ENCODE measurements at places on chromosomes 5 and 9. TPM values are rescaled to one million over a fixed set of nuclear protein-coding genes. Genes with fewer than 3 reads are reported as not detected.

DNA sequence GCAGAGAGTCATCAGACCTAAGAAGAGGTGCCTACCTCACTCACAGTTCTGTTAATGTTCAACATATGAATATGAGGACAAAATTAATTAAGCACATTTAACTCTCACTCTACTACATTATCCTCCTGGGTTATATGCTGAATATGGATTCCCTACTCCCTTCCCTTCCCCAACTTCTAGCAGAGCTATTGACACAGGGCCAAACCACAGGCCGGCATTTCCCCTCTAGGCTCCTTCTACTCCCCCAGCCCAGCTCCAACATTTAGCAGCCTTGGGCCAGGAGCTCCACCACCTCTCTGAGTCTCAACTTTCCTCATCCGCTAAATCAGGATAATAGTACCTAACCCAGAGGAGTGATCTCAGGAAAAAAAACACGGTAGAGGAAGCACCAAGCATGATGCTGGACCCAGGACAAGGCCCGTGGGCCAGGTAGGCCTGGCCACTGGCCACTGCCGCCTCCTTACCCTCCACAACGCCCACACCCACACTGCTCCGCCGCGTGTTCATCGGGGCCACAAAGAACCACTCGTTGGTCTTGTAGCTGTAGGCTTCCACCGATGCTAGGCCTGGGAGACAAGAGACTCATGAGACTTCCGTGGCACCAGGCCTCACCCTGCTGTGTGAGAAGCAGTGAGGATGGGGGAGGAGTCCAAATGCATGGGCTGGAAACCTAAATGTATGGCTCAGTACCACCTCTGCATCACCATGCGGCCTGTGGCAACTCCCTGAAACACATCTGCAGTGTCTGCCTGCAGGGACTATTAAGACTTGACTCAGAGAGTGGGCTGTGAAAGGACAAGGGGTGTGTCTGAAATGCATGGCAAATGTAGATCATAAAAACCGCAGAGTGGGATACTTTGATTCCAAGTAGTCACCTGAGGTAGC lies 98.8 kb downstream of the KLHL3 start:
- no peaks in the 10 kb centered on the region for H3K27me3 ChIP-seq
- H3K4me1 ChIP-seq, result no peaks in the 10 kb centered on the region
- H3K4me3 ChIP-seq, result no peak overlapping the region
- no peak for DNase-seq
- H3K36me3 ChIP-seq, result no peaks in the 10 kb centered on the region

- H3K27me3 ChIP-seq, result no peaks in the 10 kb centered on the region
- no peaks in the 10 kb centered on the region for H3K4me1 ChIP-seq
- H3K4me3 ChIP-seq, result no peak overlapping the region
These were observed 841.9 kb upstream of the ACO1 start for GRCh38 chr9:31542384-31543055.

DNA sequence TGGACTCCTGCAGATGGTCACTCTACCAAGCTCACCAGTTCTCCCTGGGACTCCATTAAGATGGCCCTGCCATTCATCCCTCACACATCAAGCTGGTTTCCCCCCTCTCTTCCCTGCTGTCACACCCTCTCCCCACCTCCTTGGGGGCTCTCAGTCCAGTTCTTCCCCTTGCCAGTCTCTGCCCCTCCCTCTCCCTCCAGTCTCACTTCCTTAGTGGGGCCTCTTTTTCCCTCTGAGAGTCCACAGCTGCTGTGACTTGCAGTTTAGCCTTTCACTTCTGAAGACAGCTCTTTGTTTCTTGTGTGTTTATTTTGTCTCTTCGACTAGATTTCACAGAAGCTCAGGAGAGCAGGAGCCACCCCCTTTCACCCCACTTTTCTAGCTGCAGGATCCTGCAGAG lies 10.5 kb downstream of the DOCK2 start:
- no peak overlapping the region for H3K4me3 ChIP-seq
- H3K27ac ChIP-seq, result no peak overlapping the region
- H3K36me3 ChIP-seq, result no peaks in the 10 kb centered on the region
- H3K27me3 ChIP-seq, result no peaks in the 10 kb centered on the region

DNA sequence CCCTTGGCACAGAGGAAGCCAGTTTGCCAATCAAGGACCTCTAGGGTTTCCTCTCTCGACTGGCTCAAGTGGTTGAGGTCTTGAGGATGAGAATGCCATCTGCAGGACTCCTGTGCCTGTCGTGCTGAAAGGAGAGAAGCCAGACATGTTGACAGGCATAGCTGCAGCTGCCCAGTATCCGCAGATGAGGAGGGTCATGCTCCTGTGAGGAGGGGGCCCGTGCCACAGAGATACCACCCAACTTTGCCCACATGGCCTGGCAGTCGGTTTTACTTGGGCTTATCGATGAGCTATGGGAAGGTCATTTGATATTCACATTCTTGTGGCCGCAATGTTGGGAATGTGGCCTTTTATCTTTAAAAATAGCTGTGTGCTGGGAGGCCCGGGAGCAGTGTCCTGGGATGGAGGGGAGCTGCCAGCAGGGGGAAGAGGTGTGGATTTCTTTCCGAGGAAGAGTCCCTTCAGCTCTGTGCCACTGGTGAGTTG lies 17.4 kb downstream of the FRMPD1 start:
- H3K27me3 ChIP-seq, result no peaks in the 10 kb centered on the region
- no peak overlapping the region for H3K4me3 ChIP-seq
- H3K4me1 ChIP-seq, result no peaks in the 10 kb centered on the region
- no peak for DNase-seq
- no peaks in the 10 kb centered on the region for H3K36me3 ChIP-seq

GRCh38 chr5:67248703-67249589 lies 52.3 kb upstream of the CD180 start:
- H3K4me1 ChIP-seq, result no peaks in the 10 kb centered on the region
- H3K27me3 ChIP-seq, result no peaks in the 10 kb centered on the region
- H3K4me3 ChIP-seq, result no peak overlapping the region
- no peak for DNase-seq
- no peaks in the 10 kb centered on the region for H3K36me3 ChIP-seq
- no peak overlapping the region for H3K27ac ChIP-seq

DNA sequence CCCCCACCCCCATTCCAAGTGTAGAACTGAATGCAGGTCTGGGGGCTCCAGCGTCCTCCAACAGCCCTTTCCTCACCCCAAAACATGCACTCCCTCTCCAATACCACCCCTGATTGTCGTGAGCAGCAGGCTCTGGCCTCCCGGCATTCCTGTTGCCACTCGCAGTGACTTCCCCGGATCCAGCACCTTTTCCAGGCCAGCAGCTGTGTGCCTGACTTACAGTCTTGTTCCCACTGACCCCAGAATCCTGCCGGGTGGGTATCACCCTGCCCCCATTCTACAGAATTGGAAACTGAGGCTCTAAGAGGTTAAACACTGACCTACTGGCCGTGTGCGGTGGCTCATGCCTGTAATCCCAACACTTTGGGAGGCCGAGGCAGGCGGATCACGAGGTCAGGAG lies 127.2 kb downstream of the OLFM1 start:
- no peaks in the 10 kb centered on the region for H3K36me3 ChIP-seq
- no peaks in the 10 kb centered on the region for H3K4me1 ChIP-seq
- no peaks in the 10 kb centered on the region for H3K27me3 ChIP-seq
- H3K27ac ChIP-seq, result no peak overlapping the region

GRCh38 chr5:115168829-115169486 lies 750 bp downstream of the TRIM36 start:
- H3K36me3 ChIP-seq, result no peaks in the 10 kb centered on the region
- peak; percentile 52 for DNase-seq
- H3K27ac ChIP-seq, result peak overlapping the region; percentile 82
- peak overlapping the region; percentile 73 for H3K4me3 ChIP-seq
- H3K27me3 ChIP-seq, result no peaks in the 10 kb centered on the region

- no peak for DNase-seq
- H3K36me3 ChIP-seq, result no peaks in the 10 kb centered on the region
These were observed 49.9 kb downstream of the ADAMTS12 start for GRCh38 chr5:33841891-33842290.

DNA sequence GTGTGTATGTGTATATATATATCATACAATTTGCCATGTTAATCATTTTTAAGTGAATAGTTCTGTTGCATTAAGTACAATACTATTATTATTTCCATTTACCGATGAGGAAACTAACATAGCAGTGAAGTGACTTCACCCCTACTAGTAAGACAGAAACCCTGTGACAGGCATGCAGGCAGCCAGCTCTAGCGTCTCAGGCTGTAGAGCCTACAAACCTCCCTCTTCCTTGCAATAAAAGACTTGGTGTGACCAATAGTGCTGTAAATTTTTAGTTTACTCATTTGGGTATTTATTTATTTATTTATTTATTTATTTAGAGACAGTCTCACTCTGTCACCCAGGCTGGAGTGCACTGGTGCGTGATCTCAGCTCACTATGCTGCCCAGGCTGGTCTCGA lies 24.7 kb downstream of the FNBP1 start:
- H3K27me3 ChIP-seq, result no peaks in the 10 kb centered on the region
- DNase-seq, result no peak
- H3K27ac ChIP-seq, result peak overlapping the region; percentile 3

GRCh38 chr5:113169720-113170119 lies 193.1 kb downstream of the DCP2 start:
- no peaks in the 10 kb centered on the region for H3K27me3 ChIP-seq
- no peak for DNase-seq
- H3K4me1 ChIP-seq, result no peaks in the 10 kb centered on the region

GRCh38 chr5:176608937-176609723 lies 826 bp downstream of the GPRIN1 start:
- DNase-seq, result no peak
- H3K36me3 ChIP-seq, result no peaks in the 10 kb centered on the region
- no peak overlapping the region for H3K27ac ChIP-seq
- H3K4me3 ChIP-seq, result peak overlapping the region; percentile 51

GRCh38 chr9:92001244-92001643 lies 51.2 kb upstream of the ROR2 start:
- H3K27me3 ChIP-seq, result no peaks in the 10 kb centered on the region
- no peak overlapping the region for H3K27ac ChIP-seq
- H3K4me1 ChIP-seq, result no peaks in the 10 kb centered on the region

DNA sequence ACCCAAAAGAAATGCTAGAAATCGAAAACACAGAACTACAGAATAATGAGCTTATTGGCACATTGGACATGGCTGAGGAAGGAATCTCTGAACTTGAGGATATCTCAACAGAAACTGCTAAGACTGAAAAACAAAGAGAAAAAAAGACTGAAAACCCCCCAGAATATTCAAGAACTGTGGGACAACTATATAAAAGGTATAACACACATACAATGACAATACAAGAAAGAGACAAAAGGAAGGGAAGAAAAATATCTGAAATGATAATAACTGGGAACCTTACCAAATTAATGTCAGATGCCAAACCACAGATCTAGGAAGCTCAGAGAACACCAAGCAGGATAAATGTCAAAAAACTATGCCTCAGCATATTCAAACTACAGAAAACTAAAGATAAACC lies 68.6 kb upstream of the TNPO1 start:
- H3K4me1 ChIP-seq, result no peaks in the 10 kb centered on the region
- H3K36me3 ChIP-seq, result no peaks in the 10 kb centered on the region
- no peak overlapping the region for H3K4me3 ChIP-seq
- H3K27me3 ChIP-seq, result no peaks in the 10 kb centered on the region

DNA sequence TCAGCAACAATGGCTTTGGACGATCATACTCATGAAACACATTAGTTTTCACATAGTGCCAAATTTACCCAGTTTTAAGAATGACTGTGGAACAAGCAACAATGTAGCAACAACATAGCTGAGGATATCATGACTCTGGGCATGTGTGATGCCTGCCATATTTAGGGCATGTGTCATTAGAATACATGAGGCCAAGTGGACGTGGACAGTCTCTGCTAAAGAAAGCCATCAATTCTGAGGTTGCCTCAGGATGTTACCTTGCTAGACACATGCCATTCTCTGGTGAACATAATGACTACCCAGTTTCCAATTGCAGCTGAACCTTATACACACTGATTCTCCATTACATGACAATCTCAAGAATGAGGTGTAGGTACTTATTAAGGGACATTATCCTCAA lies 103.3 kb upstream of the ADAMTS19 start:
- H3K27ac ChIP-seq, result no peak overlapping the region
- no peak overlapping the region for H3K4me3 ChIP-seq
- H3K4me1 ChIP-seq, result no peaks in the 10 kb centered on the region
- DNase-seq, result no peak

DNA sequence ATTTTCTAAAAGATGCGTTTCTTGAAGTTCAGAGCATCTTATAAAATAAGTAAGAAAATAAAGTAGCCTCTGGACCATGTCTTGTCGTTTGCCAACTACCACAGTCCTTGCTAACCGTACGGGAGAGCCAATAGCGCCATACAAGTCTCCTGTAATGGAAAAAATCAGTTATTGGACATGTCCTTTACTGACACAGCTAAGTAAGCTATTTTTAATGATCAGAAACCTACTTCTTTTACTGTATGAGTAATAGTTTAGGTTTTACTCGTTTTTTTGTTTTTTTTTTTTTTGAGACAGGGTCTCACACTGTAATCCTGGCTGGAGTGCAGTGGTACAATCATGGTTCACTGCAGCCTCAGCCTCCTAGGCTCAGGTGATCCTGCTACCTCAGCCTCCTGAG lies 37.7 kb upstream of the RAPGEF6 start:
- no peaks in the 10 kb centered on the region for H3K27me3 ChIP-seq
- H3K4me3 ChIP-seq, result no peak overlapping the region
- no peak for DNase-seq

DNA sequence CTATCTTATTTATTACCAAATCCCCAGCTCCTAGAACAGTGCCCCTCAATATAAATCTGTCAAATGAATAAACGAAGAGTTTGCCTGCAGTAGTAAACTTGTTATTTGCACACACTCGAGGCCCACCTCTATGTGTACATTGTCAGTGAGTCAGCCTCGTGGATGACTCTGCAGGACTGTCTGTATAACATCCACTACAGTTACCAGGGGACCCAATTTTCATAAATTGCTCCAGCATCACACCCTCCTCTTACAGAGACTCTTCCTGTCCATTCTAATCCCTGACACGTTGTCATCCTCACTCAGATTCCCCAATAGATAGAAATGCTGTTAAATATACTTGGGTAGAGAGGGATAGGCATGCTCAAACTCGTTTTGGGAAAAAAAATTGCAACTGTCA lies 478.5 kb downstream of the RAB3C start:
- no peak overlapping the region for H3K4me3 ChIP-seq
- H3K36me3 ChIP-seq, result no peaks in the 10 kb centered on the region
- H3K27ac ChIP-seq, result no peak overlapping the region
- no peak for DNase-seq
- no peaks in the 10 kb centered on the region for H3K27me3 ChIP-seq
- no peaks in the 10 kb centered on the region for H3K4me1 ChIP-seq

DNA sequence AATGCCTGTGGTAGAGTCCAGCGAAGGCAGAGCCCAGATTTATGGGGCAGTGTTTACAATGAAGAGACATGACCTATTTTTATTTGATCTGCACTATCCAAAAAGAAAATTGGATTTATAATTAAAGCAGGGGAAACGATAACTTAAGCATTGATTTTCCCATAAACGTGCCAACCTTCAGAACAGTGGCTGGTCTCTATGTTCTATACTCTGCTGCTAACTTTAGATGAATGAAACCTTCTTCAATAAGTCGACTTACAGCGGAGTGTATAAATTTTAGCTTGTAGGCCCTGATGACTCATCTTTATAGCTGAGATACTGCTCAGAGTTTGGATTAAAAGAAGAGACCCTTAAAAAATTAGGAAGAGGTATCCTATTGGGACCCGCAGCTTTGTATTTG lies 452.6 kb downstream of the TLR4 start:
- no peaks in the 10 kb centered on the region for H3K4me1 ChIP-seq
- H3K4me3 ChIP-seq, result no peak overlapping the region
- no peaks in the 10 kb centered on the region for H3K27me3 ChIP-seq

The FOXD4L5 gene
- total RNA-seq, result 0.38 TPM

The PCDHGB5 gene
- 2.3 TPM for total RNA-seq

The NR6A1 gene
- total RNA-seq, result 43.0 TPM

The ANKRD55 gene
- total RNA-seq, result not detected

The PCDHGC4 gene
- 4.8 TPM for total RNA-seq

The CCDC192 gene
- total RNA-seq, result not detected

The ADAMTSL1 gene
- total RNA-seq, result 26.4 TPM

The PLAC8L1 gene
- 2.8 TPM for total RNA-seq

The NIM1K gene
- not detected for total RNA-seq

Measured in Peyer's patch (tissue), 4 donors.